CD4-positive, alpha-beta memory T cell (primary cell): ENCODE measurements at places on chromosomes 2 and 18. TPM values are rescaled to one million over a fixed set of nuclear protein-coding genes. Genes with fewer than 3 reads are reported as not detected.

GRCh38 chr18:23069481-23069880 is 65.8 kb upstream of the CABLES1 start:
- H3K4me1 ChIP-seq, result peaks cover 64% of the 10 kb centered on the region
- no peak overlapping the region for H3K4me3 ChIP-seq
- H3K36me3 ChIP-seq, result no peaks in the 10 kb centered on the region
- no peaks in the 10 kb centered on the region for H3K27me3 ChIP-seq
- H3K27ac ChIP-seq, result no peak overlapping the region

DNA sequence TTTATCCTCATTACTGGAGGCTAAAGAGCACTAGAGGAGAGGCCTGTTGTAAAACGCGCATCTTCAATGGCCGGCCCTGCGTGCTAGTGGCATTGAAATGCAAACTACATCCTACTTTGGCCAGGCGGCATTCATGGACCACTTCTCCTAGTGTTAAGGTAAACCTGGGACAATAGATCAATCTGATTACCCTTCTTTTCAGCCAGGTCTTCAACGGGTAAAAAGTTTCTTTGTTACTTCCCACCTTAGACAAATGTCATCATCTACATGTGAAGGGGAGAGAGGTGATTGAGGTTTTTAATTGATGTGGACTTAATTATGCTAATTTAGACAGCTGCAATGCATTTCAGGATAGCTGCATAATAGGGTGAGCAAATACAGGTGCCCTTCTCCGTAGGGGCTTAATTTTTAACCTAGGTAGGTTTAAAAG is 628.0 kb downstream of the ZEB2 start:
- no peak overlapping the region for H3K27ac ChIP-seq
- no peak overlapping the region for H3K4me3 ChIP-seq
- no peak for DNase-seq
- H3K4me1 ChIP-seq, result no peaks in the 10 kb centered on the region

Gene SAG
- total RNA-seq, result not detected

Gene UBE2F
- 39.3 TPM for total RNA-seq
